ENCODE measurements at places on chromosomes 3 and 15.

- no peak for DNase-seq
Measured at GRCh38 chr3:170233530-170233929, 11.3 kb downstream of the PRKCI start.

DNA sequence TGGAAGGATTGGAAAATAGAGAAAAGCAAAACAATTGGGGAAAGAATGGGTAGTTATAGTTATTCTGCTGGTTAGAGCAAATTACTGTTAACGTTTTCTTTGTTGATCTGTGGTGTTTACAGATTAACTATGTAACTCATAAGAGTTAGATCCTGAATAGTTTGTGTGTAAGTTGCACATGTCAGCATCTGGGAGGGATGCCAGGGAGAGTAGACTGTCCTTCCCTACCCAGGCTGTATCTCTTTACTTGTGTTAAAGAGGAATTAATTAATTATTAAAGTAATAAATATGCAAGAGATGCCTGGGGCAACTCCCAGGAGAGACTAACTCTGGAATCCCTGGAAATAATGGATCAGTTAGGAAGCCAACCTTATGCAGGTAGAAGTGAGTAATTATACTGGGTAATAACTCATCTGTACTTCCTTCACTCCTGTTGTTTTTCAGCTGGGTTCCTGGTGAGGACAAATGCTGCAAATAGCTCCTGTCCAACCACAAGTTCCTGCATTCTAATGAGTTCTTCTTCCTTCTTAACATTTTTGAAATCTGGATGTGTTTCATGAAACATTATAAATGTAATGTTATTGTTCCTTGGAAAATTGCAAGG is 18.9 kb downstream of the GHRL start:
- no peak for DNase-seq

DNA sequence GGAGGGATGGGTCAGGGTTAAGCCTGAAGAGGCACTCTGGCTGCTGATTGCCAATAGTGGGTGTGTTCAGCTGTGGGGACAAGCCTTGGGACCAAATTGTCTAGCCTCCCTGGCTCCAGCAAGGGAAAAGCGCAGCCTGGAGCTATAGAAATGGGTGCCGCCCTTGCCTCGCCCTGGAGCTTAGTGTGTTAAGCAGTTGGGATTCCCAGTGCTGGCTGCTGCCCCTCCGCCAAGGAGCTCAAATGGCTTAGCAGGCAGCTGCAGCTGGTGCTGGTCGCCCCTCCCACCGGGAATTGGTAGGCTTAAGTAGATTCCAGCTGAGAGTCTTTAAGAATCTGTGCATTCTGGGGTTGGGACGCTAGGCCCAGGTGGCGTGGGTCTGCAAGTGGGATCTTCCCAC is 662.9 kb upstream of the TBL1XR1 start:
- no peak for DNase-seq

- no peak for DNase-seq
Measured at GRCh38 chr15:101489237-101489598, 289 bp downstream of the PCSK6 start.

GRCh38 chr3:151236736-151237135 is 33.7 kb upstream of the GPR171 start:
- DNase-seq: no peak

- no peak for DNase-seq
Measured at GRCh38 chr3:158768881-158769543, 32.8 kb upstream of the MFSD1 start.

DNA sequence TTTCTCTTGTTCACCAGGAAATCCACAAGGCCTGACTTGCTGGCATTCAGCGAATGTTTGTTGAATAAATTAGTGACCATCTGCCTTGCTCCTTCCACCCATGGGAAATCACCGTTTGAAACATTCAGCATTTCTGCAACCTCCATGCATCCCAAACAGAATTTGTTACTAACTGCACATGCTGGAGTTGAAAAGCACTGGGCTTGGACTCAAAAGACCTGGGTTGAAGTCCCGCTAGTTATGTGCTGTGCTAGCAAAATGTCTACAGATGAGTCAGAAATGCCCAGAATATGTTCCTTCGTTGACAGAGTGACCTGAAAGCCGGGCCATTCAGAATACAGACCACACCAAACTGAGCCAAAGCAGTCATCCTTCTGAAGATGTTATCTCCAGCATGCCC is 144.6 kb downstream of the ALDH1A2 start:
- DNase-seq: no peak
